ENCODE measurements at places on chromosomes 1 and 21.

- no peak for DNase-seq
These were observed at the start of gene CACNA1E for GRCh38 chr1:181483285-181484195. CACNA1E (plus strand) TSS chr1:181483517; CDS start chr1:181483745, 228 bp downstream.

DNA sequence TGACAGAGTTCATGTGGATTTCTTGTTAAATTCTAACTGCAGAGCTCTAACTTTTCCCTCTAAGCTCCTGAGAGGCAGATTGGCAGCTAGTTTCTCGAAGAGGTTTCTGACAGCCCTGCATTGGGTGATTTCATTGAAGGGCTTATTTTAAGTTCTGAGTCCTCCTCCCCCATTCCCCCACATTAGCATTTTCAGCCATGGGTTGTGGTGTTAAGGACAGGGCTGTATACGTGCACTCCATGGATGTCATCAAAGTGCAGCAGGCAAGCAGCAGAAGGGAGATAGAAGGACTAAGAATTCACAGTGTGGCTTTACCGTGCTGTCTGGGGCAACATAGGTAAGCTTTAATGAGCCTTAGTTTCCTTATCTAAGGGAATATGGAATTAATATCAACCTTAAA is 19.0 kb downstream of the CRYZ start:
- DNase-seq, result no peak

DNA sequence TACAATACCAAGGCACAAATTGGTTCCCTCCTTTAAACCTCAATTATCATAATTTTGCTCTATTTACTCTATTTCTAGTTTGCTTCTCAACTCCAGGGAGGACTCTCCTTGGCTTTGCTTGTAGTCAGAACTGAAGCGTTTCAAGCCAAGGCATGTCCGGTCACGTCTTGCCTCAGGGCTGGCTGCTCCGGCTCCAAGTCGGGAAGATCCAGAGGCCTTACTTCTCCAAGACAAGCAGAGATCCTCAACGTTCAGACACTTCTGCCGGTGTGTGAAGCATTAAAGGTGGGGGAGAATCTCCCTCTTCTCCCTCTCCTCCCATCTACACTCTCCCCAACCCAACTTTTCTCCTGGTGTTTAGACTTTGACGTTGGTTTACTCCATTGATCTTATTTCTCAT is 7.2 kb upstream of the HHAT start:
- no peak for DNase-seq

GRCh38 chr21:24011087-24011486 is 1596.2 kb downstream of the MRPL39 start:
- DNase-seq, result no peak

GRCh38 chr21:43367296-43367695 is 59.6 kb downstream of the SIK1 start:
- no peak for DNase-seq

DNA sequence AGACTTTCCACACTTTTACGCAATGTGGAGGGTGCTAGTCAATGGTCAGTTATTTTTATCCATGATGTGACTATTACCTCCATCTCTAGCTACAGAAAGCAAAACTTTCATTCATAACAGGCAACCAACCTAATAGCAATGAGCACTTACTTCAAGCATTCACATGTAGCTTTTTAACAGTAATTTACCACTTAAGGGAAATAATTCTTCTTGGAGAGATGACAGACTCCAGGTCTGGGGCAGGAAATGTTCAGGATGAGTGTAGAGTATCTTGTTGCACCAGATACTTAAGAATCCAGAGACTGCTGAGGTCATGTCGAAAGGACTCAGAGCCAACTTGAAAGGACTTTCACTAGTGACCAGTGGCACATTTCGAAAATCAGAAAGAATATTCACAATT is 347.6 kb downstream of the CHRM3 start:
- DNase-seq, result no peak

DNA sequence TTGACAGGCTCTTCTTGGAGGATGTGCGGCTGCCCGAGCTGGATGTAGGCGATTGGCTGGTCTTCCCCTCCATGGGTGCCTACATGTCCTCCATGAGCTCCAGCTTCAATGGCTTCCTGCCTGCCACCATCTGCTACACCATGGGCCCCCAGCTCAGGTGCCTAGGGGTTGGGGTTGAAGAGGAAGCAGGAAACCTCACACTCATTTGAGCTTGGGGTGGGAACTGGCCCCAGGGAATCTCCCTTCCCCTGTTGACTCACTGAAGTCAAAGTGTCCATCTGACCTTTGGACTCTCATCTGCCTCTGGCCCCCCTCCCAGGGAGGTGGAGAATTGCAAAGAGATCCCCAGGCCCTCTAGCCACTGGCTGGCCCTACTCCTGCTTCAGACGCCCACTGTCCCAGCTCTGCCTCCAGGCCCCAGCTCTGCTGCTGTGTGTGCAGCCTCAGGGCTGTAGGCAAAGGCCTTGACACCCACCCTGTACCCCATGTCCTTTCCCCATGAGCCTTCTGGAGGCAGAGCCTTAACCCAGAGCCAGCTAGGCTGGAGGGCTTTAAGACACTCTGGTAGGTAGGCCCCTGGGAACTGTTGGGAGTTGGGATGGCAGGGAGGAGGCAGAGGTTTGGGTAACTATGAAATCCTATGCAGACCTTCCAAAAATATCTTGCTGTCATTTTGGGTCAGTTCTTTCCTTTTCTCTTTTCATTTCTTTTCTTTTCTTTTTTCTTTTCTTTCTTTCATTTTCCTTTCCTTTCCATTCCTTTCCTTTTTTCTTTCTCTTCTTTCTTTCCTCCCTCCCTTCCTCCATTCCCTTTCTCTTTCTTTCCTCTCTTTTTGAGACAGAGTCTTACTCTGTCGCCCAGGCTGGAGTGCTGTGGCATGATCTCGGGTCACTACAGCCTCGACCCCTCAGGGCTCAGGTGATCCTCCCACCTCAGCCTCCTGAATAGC is 66.9 kb upstream of the TINAGL1 start:
- DNase-seq, result no peak

- DNase-seq, result no peak
These were observed 6.8 kb upstream of the AK2 start for GRCh38 chr1:33043267-33044092.

GRCh38 chr1:23159963-23160877 is 8.4 kb downstream of the LUZP1 start:
- no peak for DNase-seq

GRCh38 chr1:176206006-176206960 is 803 bp downstream of the COP1 start:
- peak; percentile 46 for DNase-seq

Measured in fibroblast of skin of right quadriceps (primary cell).